ENCODE measurements at places on chromosomes 5 and 9.
A peak's percentile ranks its signal among the peaks of the same experiment; 100 is the strongest.

DNA sequence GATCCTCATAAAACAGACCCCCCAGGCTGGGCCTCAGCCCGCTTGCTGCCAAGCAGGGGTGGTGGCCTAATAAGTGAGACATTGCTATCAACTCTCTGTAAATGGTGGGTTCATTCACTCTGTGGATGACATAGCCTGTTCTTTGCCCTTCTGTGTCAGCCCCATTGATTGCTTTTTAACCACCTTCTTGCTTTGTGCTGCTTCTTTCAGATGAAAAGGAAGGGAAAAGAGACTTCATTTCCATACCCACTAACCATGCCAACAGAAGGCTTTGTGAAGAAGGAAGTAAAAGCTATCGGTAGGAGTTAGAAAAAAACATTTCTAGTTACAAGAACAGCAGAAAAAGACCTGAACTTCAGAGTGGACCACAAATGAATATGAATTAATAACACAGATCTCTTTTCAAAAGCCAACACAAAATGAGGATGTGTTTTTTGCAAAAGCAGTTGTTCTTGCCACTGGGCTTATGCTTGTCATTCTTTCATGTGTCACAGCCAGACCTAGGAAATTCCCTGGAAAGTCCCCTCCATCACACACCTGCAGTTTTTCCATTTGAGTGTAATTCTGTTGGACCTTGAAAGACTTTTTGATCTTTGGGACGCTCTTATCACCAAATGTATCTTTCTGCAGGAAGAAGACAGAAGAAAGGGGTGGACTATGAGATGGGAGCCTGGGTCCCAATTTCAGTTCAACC, 507.7 kb downstream of the CCDC171 start:
- no peak for DNase-seq

DNA sequence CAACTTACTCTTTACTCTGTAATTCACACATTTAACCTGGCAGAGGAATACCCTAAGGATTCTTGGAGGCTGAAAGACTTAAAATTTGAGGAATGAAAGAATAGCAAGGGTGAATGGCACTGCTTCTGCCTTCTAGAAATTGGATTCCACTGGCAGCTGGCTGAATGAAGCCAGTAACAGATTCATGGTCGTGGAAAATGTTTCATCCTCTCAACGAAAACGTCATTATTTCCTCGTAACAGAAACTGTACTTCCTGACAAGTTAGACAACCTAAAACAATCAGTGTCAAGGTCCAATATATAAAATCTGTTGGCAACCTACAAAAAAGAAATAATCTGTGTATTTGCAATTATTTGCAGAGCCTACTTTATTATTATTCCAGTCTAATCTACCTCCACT, 39.7 kb downstream of the BNC2 start:
- no peak for DNase-seq

DNA sequence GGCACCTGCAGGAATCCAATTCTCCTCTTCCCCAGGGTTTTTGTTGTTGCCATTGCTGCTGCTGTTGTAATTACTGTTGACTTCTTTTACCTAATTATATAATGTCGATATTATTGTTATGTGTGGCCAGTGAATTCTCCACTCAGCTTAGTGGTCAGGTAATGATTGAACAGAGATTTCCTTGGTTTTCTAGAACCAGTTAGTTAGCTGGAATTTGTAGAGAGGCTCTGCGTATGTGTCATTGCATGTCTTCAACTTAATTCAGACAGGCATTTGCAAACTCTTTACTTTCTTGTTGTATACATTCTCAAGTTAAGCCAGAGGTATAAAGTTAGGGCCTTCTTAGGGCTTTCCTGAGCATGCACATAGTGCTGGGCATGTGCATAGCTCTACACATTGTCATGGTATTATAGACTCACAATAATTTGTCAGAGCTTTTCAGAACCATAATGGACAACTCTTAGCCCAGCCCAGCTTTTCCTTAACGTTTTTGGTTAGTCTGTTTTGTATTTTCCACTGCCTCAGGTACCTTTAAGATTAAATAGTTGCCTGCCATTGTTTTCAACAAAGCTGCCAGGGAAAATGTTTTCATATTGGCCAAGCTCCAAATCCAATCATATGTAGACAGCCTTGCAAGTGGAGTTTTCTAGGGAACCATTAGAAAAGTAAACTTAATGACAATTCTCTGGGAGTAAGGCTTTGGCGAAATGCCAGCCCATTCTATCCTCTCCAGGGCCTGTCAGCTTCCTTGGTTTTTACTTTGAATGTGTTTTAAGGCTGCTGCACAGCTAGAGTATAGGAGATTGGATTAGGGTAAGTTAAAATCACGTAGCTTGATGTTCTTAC, 68.1 kb downstream of the UBE2R2 start:
- DNase-seq: no peak

- DNase-seq: peak; percentile 9
Observed at GRCh38 chr9:3758816-3759576, 233.2 kb upstream of the RFX3 start.

DNA sequence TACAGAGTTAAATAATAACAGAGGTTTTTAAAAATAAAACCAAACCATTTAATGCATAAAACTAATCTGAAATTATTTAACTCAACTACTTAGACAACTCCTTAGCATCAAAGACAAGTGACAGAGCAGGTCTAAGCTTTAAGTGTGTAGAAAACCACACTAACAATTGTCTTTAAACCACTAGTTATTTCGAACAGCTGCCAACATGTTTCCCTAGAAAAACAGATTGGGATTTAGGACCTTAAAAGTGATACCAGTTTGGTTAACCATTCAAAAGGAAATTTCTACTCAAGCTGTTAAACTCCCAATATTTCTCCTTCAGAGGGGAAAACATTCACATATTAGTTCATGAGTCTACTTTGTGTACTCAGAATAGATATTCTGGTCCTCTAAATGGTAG, 208.7 kb downstream of the BNC2 start:
- DNase-seq: no peak

GRCh38 chr9:30519756-30520155, 1864.7 kb upstream of the ACO1 start:
- no peak for DNase-seq

DNA sequence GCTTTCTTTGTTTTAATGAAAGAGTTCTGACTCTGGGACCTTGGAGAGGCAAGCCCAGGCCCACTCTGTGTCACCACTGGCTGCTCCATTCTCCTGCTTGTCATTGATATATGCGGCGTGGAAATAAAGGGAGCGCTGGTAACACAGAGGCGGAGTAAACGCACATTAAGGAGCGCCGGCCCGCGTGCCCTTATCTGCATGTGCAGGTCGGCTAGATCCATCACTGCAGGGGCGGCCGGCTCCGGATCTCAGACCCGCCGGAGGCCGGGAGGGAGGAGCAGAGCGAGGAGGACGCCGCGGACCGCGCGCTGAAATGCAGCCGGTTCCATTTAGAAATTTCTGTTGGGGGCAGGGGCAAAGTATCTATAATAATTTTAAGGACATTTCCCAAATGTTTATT, 70.8 kb downstream of the MRPL36 start:
- no peak for DNase-seq

GRCh38 chr9:114823441-114823840, 17.6 kb upstream of the TNFSF15 start:
- DNase-seq: no peak

DNA sequence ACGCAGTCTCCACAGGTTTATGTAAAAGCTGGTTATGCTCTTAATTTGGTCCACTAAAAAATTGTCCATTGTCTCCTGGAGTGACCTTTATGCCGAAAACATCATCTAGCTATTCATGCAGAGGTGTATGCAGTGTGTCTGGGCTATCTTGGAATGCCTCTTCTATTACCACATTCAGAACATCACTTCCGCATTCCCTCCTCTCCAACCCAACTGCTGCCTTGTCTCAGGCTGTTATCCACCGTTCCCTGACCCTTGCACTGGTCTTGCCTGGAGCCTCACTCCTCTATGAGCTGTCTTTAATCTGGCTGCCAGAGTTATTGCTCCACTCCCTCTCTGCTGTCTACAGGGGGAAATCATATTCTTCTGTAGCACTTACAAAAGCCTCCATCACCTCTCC, 214.1 kb upstream of the ANKRD55 start:
- no peak for DNase-seq

- no peak for DNase-seq
Observed at GRCh38 chr5:158032246-158032645, 173.3 kb upstream of the CLINT1 start.

GRCh38 chr9:10250219-10250618, 362.6 kb downstream of the PTPRD start:
- no peak for DNase-seq

DNA sequence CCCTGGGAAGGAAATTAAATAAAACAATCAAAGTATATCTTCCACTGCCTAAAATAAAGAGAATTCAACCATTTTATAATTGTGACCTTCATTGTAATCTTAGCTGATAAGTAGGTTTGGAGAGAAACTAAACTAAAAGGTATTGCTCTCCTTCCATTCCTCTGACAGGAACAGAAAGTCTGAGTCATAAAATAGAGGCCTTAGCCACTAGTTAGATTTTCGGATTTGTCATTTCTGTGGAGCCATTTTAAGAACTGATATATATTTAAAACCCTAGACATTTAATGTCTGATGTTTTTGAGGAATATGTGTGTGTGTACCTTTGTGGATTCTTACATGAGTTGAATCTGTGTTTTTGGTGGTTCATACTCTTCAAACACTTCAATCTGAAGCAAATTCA, 11.8 kb upstream of the TMC1 start:
- DNase-seq: no peak

DNA sequence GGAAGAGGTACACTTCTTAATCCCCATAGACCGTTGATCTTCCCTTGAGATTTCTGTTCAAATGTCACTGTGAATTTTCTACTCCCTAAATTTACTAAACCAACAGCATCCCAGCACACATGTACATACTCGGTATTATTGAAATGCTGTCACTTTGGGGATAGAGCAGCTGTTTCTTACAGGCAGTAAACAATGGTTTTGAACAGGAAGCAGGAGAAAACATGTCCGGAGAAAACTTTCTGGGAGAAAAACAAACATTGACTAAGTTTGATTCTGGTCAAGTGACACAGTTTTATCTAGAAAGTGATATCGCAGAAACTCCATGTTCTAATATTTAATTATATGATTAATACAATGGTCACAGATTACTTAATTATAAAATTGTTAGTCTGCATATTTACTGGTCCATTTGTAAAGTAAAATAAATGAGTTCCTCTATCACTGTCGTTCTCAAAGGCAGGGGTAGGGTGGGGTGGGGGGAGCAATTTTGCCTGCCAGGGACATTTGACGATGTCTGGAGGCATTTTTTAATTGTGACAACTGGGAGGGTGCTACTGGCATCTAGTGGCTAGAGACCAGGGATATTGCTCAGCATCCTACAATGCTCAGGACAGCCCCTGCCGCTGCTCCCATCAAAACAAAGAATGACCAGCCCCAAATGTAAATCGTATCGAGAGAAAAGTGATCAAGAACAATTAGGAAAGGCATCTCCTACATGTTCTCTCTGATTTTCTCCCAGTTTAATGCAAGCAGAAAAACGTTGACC, 12.2 kb downstream of the TAS2R1 start:
- DNase-seq: no peak

- no peak for DNase-seq
Observed at GRCh38 chr9:127223266-127223665, 41.3 kb upstream of the GARNL3 start.

GRCh38 chr5:108380531-108381349, 1.2 kb downstream of the FBXL17 start:
- peak; percentile 58 for DNase-seq

DNA sequence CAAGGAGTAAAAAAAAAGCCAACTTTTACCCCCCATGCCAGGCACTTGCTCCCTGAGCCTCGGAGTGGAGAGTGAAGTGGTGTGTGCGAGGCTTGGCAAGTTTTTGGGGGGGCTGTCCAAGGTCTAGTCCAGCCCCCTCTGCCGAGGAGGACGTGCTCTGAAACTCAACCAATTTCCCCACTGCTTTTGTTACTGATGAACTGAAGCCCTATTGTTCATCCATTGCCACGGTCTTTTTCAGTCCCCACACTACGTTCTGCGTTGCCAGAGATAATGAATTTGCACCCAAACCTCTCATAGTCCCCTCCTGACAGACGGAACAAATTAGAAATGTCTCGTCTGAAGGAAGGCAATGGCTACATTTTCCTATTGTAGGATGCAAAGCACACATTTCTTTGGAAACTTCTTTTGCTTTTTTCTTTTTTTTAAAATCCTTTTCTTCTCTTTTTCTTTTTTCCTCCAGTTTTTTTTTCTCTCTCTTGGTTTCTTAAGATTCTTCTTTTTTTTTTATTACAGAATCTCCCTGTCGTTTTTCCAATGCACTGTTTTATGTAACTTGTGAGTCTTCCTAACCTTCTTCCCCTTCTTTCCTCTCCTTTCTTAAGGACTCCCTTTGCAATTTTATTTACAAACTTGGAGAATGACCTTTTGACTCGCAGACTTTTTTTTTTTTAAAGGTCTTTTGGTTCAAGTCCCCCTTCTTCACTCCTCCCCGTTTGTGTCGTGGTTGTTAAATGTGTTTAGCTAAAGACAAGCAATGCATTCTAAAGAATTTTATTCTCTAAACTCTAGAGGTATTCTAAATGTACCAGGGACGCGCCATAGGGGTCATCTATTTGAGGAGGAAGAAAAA, 209.5 kb downstream of the MEF2C start:
- no peak for DNase-seq

- DNase-seq: no peak
Observed at GRCh38 chr9:130466537-130467217, 21.9 kb downstream of the ASS1 start.

- no peak for DNase-seq
Observed at GRCh38 chr9:88653911-88654310, 118.9 kb downstream of the NXNL2 start.

DNA sequence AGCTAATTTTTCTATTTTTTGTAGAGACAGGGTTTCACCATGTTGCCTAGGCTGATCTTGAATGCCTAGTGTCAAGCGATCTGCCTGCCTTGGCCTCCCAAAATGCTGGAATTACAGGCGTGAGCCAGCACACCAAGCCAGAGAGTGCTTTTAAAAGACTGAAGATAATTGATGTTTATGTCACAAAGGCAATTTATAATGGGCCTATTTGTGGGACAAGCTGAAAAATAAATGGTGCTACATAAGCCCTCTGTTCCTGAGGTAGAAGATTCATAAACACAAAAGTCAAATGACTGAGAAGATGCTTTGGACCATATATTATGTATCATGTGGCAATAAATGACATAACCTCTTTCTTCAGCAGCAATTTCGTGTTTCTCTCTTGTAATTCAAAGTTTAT, 329.6 kb downstream of the GABRB2 start:
- DNase-seq: no peak

GRCh38 chr5:115379622-115380344, 83.3 kb upstream of the CCDC112 start:
- no peak for DNase-seq

GRCh38 chr5:128905568-128906110, 59.6 kb upstream of the SLC27A6 start:
- DNase-seq: peak; percentile 28

GRCh38 chr5:61319388-61320146, 12.5 kb upstream of the ZSWIM6 start:
- DNase-seq: no peak

DNA sequence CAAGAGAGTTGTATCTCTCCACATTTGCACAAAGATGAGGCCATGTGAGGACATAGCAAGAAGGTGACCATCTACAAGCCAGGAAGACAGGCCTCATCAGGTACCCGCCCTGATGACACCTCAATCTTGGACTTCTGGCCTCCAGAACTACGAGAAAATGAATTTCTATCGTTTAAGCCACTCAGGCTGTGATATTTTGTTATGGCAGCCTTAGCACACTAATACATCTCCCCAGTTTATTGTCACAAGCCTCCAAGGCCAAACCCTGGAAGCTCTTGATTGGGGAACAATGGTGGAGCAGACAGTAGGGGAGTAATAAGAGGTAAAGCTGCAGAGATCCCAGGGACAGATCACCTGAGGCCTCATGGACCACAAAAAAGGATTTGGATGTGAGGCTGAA, 7.7 kb upstream of the P4HA2 start:
- DNase-seq: no peak

GRCh38 chr5:1153428-1153827, 41.6 kb upstream of the SLC12A7 start:
- DNase-seq: no peak

Data from DND-41 (cell line).